ENCODE measurements at places on chromosomes 13 and 19.

DNA sequence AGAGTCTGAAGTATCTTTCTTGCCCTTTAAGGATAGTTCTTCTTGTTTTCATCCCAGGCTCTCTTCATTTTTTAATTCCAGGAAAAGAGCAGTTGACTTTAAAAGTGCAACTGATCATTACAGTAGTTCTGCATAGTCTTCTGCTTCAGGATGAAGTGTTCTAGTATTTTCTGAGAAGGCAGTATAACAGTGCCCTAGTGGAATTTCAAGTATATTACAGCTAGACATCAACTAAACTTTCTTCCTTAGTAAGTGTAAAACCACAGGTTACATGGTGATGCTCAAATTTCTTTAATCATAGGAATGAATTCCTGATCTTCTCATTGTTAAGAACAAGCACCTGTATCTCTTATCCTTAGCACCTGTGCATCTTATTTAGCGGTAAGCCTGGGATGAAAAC is 10.9 kb downstream of the NUFIP1 start:
- DNase-seq = no peak

- DNase-seq = no peak
Observed at GRCh38 chr19:1245494-1246264, 2.7 kb upstream of the MIDN start.

GRCh38 chr19:16373532-16373931 is 48.9 kb downstream of the KLF2 start:
- no peak for DNase-seq

GRCh38 chr13:112859817-112860190 is 109.2 kb upstream of the MCF2L start:
- no peak for DNase-seq

GRCh38 chr19:21749090-21749489 is 18.3 kb downstream of the ZNF100 start:
- no peak for DNase-seq

DNA sequence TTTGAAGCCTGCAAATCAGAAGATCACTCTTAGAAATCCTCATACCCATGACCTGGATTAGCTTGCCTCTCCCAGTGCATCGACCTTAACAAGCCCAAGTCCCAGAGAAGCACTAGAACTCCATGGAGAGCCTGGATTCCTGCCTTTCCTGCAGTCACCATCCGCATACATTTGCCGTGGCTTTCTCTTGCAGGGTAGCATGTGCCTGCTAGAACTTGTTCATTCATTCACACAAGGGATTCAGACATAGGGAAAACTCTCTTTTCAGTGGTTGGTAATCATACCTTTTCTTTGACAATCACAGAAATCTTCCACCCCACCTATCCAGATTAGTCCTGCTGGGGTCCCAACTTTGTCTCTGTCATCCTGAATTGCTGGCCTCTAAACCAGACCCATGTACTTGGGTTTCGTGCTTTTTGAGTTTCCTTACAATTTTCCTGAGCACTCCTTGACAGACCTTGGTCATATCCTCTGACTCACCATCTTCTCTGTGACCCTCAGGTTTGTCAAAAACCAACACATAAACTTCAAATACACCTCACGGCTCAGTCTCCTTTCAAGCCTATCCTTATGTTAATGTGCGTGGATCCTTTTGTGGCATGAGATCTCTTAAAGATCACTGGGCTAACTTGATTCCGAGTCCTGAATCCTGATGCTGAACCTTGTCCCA is 355.0 kb downstream of the MYO16 start:
- DNase-seq = no peak

DNA sequence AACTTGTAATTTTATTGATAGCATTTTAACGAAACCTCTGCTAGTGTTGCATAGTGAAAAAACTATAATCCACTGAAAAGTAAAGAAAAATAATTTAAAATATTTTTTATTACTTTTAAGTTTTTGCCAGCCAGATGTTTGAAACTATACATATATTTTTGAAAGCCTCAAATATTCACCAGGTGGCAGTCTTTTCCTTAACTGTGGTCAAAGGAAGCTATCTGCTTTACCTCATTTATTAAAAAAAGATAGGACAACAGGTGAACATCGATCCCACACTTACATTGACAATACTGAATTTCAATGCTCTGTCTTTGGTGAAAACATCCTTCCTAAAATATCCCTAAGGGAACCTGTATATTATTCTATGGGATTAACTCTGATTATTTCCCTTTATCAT is 100.5 kb downstream of the TRPC4 start:
- no peak for DNase-seq

GRCh38 chr19:52398081-52398441 is 412 bp downstream of the ZNF528 start:
- DNase-seq = no peak

DNA sequence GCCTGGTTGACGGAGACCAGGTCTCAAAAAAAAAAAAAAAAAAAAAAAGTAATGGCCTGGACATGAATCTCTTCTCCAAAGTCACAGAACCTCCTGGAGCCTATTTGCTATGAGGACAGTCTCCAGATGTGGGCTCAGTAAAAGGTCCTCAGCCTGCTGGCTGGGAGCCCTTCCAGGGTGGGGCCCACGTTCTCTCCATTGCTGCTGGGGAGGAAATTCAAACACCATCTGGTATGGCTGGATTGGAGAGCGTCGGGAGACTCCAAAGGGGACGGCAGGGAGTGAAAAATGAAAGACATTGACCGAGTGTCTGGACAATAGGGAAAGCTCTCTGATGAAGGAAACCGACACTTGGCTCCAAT is 1.3 kb upstream of the PBX4 start:
- DNase-seq = no peak

DNA sequence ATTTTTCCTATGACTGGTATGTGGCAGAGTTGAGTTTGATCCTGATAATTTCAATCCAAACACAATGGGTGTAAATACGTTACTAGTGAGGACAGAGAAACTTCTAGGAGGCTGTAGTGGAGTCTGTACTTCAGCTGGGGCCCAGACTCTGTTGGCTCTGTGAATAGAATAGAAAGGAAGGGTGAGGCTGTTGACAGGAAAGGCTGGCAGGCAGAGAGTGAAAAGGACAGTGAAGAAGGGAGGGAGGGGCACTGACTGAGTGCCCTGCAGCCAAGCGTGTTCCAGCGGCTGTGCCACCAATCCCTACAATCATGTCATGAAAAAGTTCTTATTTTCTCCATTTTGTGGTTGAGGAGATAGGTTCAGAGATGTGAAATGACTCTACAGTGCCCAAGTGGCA is 80.5 kb downstream of the MBNL2 start:
- DNase-seq = no peak

DNA sequence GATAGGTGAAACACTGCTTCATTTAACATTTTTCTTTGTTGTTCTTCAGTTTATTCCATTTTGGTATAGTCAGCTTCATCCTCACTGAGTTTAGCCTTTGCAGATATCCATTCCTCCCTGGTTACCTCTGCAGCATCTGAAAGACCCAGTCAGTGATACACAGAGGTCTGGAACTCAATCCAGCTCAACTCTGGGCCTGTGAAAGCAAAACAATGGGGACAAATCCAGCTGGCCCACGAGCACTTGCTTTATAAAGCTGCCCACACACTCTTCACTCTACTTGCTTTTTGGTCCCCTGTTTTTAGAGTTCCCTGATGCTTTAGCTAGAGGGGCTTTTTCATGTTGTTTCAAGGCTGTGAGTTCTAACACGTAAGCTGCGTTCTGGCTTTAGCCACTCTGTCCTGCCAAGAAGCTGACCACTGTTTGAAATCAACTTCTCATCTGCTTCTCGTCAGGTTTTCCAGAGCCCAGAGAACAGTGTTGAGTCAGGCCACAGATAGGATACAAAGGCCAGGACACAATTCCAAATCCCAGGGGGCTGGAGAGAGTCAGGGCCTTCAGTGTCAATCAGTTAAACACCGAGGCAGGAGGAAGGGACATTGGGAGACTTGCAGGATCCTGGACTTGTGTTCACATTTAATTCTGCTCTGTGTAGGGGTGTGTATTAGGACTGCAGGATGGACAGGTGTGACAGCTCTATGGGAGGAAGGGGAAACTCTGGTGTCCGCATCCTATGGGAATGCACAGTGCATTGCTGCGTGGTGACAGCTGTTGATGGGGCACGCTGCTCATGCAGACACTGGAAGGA is 83.5 kb upstream of the RNF113B start:
- no peak for DNase-seq

- no peak for DNase-seq
Observed at GRCh38 chr13:28031896-28032288, 43.4 kb upstream of the URAD start.

DNA sequence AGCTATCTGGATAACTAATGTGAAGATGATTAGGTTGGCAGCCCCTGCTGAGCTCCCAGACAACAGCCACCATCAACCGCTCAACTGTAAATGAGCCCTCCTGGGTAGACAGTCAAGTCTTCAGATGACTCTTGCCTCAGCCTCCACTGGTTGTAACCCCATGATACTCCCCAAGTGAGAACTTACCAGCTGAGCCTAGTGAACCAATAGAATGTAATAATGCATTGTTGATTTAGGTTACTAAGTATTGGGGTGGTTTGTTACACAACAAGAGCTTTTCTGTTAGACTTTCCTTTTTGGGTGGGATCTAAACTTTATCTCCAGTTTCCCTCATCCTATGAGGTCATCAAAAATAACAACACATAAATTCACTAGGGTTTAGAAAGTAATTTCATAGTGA is 69.4 kb downstream of the CYSLTR2 start:
- DNase-seq = no peak

DNA sequence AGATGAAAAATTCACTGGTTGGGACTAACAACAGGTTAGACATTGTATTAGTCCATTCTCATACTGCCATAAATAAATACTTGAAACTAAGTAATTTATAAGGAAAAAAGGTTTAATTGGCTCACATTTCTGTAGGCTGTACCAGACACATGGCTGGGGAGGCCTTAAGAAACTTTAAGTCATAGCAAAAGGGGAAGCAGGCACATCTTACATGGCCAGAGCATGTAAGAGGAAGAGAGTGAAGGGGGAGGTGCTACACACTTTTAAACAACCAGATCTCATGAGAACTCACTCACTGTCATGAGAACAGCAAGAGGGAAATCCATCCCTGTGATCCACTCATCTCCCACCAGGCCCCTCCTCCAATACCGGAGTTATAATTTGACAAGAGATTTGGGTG is 125.9 kb downstream of the SUCLA2 start:
- no peak for DNase-seq

DNA sequence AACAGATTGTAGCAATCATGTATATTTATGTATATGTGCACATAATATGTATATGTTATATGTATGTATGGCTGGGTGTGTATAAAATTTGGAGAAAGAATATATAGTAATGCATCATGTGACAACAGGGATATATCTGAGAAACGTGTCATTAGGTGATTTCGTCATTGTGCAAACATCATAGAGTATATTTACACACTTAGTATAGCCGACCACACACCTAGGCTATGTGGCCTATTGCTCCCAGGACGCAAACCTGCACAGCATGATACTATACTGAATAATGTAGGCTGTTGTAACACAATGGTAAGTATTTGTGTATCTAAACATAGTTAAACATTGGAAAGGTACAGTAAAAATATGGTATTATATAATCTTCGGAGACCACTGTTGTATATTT is 43.8 kb downstream of the ESD start:
- DNase-seq = no peak

DNA sequence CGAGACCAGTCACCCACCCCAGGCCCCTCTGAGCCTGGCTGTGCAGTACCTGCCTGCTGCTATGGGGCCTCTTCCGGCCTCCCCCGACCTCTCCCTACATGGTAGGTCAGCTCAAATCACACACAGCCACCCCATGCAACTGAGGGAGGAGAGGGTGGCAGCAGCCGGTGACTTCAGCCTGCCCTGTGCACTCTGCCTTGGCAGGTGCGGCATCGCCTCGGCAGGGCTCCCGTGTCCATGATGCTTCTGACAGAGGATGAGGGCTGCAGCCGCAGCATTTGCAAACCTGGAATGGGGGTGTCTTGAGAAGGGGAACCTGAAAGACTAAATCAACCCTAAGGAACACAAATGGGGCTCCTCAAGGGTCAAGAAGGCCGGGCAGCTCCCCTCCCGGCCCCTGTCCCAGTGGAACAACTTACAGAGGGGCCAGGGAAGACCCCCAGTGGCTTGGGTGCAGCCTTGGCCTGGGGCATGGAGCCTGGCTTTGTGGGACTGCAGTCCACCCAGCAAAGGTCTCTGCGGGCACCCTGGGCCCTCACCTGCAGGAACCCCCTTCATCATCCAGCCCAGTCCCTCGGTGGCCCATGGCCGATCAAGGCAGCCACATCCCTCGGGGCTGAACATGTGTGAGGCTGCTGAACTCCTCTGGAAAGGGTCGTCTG is 6.7 kb downstream of the TEX29 start:
- no peak for DNase-seq

GRCh38 chr19:37329686-37330085 is 41.2 kb upstream of the ZNF527 start:
- DNase-seq = no peak

DNA sequence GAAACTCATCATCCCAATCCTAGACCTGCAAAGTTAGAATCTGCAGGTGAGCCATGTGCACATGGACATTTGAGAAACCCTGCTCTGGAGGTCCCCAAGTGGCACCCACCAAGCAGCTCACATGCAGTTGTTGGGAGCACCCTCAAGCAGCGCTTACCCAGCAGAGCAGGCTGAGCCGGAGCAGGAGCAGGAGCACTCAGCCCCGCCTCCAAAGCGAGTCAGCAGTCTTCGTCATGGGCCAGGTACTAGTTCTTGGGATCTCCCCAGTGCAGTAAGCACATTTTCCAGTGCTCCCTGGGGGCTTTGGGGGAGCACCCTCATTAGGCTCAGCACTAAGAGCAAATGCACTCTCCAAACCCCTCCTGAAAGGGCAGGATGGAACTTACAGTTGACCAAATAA is 572.7 kb downstream of the IRS2 start:
- no peak for DNase-seq

GRCh38 chr13:99199541-99200431 is 868 bp upstream of the UBAC2 start:
- DNase-seq = no peak

DNA sequence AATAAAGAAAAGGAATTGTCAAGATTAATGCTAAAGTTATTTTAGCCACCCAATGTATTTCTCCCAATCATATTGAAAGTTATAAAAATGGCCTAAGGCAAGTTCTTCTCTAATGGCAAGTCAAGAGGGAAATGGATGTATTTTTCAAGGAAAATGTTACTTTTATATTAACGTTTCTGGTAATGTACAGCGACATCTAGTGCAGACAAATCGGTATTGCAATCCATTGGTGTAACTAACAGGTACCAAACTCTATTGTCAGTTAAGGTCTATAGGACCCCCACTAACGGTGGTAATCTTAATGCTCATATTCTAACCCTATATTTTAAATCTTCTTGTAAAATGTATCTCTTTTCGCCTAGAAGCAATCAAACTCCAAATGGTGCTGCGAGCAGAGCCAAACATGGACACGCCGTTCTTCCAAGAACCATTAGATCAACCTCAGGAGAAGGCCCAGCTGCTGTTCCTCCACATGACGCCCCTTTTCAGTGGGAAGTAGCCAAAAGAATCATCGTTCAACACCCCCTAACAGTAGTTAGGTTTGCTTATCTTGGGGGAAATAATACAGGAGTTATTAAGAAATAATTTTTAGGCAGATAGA is 98.5 kb upstream of the PABPC3 start:
- DNase-seq = no peak
